ENCODE measurements at places on chromosomes 1 and 21. TPM values are rescaled to one million over a fixed set of nuclear protein-coding genes. Genes with fewer than 3 reads are reported as not detected.
A peak's percentile ranks its signal among the peaks of the same experiment; 100 is the strongest.

The KDF1 gene
- 0.24 TPM for total RNA-seq

The VAV3 gene
- total RNA-seq = 4.7 TPM

The FCRL5 gene
- total RNA-seq = not detected

DNA sequence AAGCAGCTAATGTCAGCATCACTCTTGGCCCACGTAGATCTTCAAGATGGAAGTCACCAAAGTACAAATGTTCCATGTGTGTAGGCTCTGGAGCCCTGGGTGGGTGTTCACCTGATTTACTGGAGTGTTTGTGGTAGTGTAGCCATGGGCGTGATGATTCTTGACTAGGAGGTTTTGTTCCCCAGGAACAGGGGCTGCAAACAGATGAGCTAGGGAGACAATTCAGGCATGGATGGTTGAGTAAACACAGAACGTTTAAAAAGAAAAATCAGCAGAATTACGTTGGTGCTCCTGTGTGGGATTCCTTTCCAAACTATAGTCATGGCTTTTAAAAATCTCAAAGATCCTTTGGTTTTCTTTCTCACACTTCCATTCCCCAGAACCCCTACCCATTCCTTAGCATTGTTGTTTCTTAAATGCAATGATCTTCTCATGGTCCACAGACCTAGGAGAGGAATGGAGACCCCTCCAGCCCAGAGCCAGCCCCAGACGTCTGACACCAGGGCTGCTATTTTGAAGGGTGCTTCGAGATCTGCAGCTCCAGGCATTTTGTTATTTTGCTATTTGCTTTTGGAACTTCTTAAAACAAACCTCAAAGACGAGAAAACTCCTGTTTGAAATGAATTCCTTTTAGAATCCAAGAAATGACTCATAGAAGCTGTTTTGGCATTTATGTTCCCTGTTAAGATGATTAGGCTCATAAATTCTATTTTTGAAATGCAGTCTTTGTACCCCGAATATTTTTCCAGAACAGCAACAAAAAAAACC, 115.1 kb downstream of the ETS2 start:
- H3K4me3 ChIP-seq = no peak overlapping the region
- H3K27ac ChIP-seq = no peak overlapping the region
- DNase-seq = no peak

The SH3BGR gene
- total RNA-seq = 4.5 TPM

GRCh38 chr21:46636550-46637285, 1.2 kb downstream of the PRMT2 start:
- no peaks in the 10 kb centered on the region for H3K27me3 ChIP-seq
- peaks cover 73% of the 10 kb centered on the region for H3K4me1 ChIP-seq

GRCh38 chr1:79322511-79323027, 316.0 kb upstream of the ADGRL4 start:
- no peaks in the 10 kb centered on the region for H3K36me3 ChIP-seq
- H3K27ac ChIP-seq = no peak overlapping the region
- no peaks in the 10 kb centered on the region for H3K27me3 ChIP-seq

DNA sequence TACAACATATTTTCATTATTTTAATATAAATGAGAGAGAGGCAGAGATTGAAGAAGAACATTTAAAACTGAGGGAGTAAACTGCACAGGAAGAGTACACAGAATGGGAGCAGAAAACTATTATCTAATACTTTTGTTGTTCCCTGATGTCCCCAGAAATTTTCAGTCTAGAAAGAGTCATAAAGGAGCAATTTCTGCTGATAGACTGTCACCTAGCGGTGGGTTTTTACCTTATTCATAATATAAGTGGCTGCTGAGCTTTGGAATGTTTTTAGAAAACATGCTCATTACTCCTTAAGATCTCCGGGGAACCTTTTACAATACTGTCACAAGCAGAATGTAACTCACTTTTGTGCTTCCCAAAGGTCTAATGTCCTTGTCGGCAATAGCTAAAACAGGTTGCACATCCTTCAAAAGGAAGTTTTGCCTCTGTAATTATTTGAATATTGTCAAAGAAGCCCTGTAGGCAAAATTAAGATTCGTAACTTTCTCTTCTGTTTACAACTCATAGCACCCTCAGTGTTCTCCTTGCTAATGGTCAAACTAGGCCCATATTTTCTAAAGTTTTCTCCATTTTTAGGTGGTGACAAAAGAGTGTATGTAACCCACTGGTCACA, 4.9 kb upstream of the NPL start:
- no peak overlapping the region for H3K4me3 ChIP-seq
- no peaks in the 10 kb centered on the region for H3K27me3 ChIP-seq
- no peaks in the 10 kb centered on the region for H3K36me3 ChIP-seq
- peaks cover 8% of the 10 kb centered on the region for H3K4me1 ChIP-seq
- no peak overlapping the region for H3K27ac ChIP-seq

The OPRD1 gene
- not detected for total RNA-seq

The ARHGEF16 gene
- total RNA-seq = not detected

DNA sequence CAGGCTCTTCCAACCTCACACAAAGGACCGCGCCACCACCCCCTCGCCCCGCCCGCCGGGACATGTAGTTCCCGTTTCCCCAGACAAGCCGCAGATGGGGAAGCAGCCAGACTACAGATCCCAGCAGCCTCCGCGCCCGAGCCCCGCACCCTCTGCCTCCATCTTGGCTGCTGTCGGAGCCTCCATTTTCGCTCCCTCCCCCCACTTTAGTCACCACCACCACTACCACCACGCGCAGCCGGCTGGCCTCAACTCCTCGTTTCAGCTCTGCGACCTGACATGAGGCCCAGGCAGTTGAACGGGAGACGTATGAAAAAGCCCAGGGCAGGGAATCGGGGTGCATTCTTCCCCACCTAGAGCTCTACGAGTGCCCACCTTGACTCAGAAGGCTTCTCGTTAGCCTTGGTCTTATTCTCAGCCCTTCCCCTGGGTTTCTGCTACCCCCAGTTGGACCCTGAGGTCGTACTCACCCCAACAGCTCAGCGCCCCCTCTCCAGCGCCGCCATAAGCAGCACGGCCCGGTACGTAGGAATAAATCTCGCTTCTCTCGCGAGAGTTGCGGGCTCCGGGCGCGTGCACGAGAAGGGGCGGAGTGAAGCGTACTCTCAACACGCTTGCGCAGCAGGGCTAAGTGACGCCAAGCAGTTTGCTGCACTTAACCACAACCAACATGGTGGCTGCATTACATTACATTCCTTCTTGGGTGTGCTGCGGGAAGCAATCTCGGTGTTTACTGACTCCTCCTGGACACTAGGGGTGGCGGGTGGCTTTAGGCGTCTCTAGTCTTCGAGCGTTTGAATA, at the start of gene CSDE1:
Gene CSDE1 (minus strand): TSS at position 530 of the 801 bp plus-strand sequence. CDS start 18,094 bp downstream, outside the sequence.
- peak within 1 kb of the TSS; percentile 92 for H3K4me3 ChIP-seq
- H3K36me3 ChIP-seq = no peaks in the 10 kb centered on the region
- H3K4me1 ChIP-seq = peaks cover 45% of the 10 kb centered on the region
- peak within 1 kb of the TSS; percentile 99 for H3K27ac ChIP-seq
- peak; percentile 96 for DNase-seq
- H3K27me3 ChIP-seq = no peaks in the 10 kb centered on the region

The ZBTB17 gene
- 49.9 TPM for total RNA-seq

The FTCD gene
- not detected for total RNA-seq

The BLACAT1 gene
- total RNA-seq = 0.09 TPM

DNA sequence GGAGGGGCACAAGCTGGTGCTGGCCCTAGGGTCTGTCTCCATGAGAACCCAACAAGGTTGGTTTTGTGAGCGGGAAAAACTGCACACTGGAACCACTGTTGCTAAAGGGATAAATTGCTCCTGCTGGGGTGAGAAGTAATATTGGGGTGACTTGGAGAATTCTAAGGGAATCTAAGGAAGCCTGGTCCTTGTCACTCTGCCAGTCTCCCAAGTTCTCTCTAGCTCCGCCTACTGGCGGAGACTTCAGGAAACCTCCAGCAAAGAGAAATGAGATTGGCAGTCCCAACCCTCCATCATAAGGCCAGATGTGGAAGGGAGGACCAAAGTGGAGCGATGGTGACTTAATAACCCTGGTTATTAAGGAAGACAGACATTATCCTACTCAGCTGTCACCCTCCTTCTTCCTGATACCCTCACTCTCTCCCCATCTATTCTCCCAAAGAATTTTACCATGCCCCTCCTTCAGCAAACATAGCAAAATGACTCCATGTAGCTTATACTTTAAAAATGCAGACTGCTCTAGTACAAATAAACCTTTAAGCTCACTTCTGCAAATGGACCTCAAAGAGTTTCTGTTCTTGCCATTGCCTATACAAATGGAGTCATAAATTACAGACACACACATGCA, 2.7 kb downstream of the LCE1F start:
- H3K36me3 ChIP-seq = no peaks in the 10 kb centered on the region
- H3K4me1 ChIP-seq = no peaks in the 10 kb centered on the region
- no peak overlapping the region for H3K27ac ChIP-seq
- no peaks in the 10 kb centered on the region for H3K27me3 ChIP-seq
- no peak for DNase-seq
- H3K4me3 ChIP-seq = no peak overlapping the region

The LRRIQ3 gene
- 2.0 TPM for total RNA-seq

GRCh38 chr1:109807402-109807801, 43.7 kb upstream of the EPS8L3 start:
- H3K4me1 ChIP-seq = peaks cover 43% of the 10 kb centered on the region
- H3K4me3 ChIP-seq = no peak overlapping the region
- H3K36me3 ChIP-seq = no peaks in the 10 kb centered on the region
- H3K27ac ChIP-seq = no peak overlapping the region
- H3K27me3 ChIP-seq = no peaks in the 10 kb centered on the region
- no peak for DNase-seq

- DNase-seq = peak; percentile 84
- peak overlapping the region; percentile 81 for H3K27ac ChIP-seq
- H3K4me3 ChIP-seq = peak overlapping the region; percentile 89
- H3K4me1 ChIP-seq = peaks cover 92% of the 10 kb centered on the region
Observed at GRCh38 chr1:9717193-9718005, 65.9 kb downstream of the PIK3CD start.

- H3K27ac ChIP-seq = peak overlapping the region; percentile 6
- H3K4me1 ChIP-seq = peaks cover 10% of the 10 kb centered on the region
- H3K4me3 ChIP-seq = peak overlapping the region; percentile 56
Observed at GRCh38 chr1:226108935-226109828, 46.7 kb downstream of the H3-3A start.

The ZSWIM5 gene
- 1.4 TPM for total RNA-seq

- no peaks in the 10 kb centered on the region for H3K36me3 ChIP-seq
- H3K4me1 ChIP-seq = no peaks in the 10 kb centered on the region
- no peaks in the 10 kb centered on the region for H3K27me3 ChIP-seq
- no peak for DNase-seq
- H3K27ac ChIP-seq = no peak overlapping the region
- H3K4me3 ChIP-seq = no peak overlapping the region
Observed at GRCh38 chr1:2617971-2618470, 14.8 kb downstream of the MMEL1 start.

The FCMR gene
- total RNA-seq = 75.6 TPM

GRCh38 chr1:115088871-115089419, 358 bp downstream of the TSPAN2 start:
- H3K4me1 ChIP-seq = peaks cover 28% of the 10 kb centered on the region
- H3K27ac ChIP-seq = no peak overlapping the region
- H3K4me3 ChIP-seq = peak overlapping the region; percentile 58

The CYP4B1 gene
- not detected for total RNA-seq

GRCh38 chr1:2912424-2913061, 108.7 kb upstream of the ACTRT2 start:
- no peaks in the 10 kb centered on the region for H3K36me3 ChIP-seq
- H3K27ac ChIP-seq = no peak overlapping the region
- H3K4me1 ChIP-seq = no peaks in the 10 kb centered on the region
- no peak overlapping the region for H3K4me3 ChIP-seq
- no peak for DNase-seq

The FMO2 gene
- total RNA-seq = not detected

The PRR9 gene
- not detected for total RNA-seq

GRCh38 chr1:93708734-93709481, 27.3 kb upstream of the BCAR3 start:
- no peak for DNase-seq
- H3K36me3 ChIP-seq = no peaks in the 10 kb centered on the region
- H3K4me1 ChIP-seq = peaks cover 3% of the 10 kb centered on the region
- H3K27me3 ChIP-seq = no peaks in the 10 kb centered on the region
- H3K4me3 ChIP-seq = no peak overlapping the region

- no peak for DNase-seq
- H3K4me3 ChIP-seq = no peak overlapping the region
- H3K4me1 ChIP-seq = no peaks in the 10 kb centered on the region
- H3K27ac ChIP-seq = no peak overlapping the region
Observed at GRCh38 chr1:41452704-41453290, 31.7 kb downstream of the EDN2 start.

DNA sequence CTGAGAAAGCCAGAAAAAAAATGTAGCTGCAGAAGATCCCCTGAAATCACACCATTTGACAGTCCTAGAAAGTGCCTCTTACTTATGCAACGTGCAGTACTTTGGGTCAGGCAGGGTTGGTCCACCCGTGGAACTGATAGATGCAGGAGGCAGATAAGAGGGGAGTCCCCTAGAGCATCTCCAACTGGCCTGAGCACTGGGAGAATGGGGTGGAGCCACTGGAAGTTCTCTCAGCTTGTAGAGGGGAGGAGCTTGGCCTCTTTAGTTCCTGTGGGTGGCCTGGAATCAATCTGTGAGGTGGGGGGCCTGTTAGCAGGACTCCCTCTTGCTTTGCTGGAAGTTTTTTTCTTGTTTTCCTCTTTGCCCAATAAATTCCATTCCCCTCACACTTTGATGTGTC, 335.7 kb upstream of the NCAM2 start:
- H3K4me1 ChIP-seq = no peaks in the 10 kb centered on the region
- no peak overlapping the region for H3K4me3 ChIP-seq
- H3K36me3 ChIP-seq = no peaks in the 10 kb centered on the region
- H3K27ac ChIP-seq = no peak overlapping the region
- DNase-seq = no peak

The HTR6 gene
- not detected for total RNA-seq

GRCh38 chr1:57066980-57067610, 101.3 kb upstream of the C8B start:
- no peaks in the 10 kb centered on the region for H3K4me1 ChIP-seq
- no peaks in the 10 kb centered on the region for H3K36me3 ChIP-seq
